ENCODE measurements at places on chromosomes 12 and 14. TPM values are rescaled to one million over a fixed set of nuclear protein-coding genes. Genes with fewer than 3 reads are reported as not detected.

Gene ZNF219
- 47.2 TPM for total RNA-seq

GRCh38 chr12:6295094-6295811, 15.2 kb upstream of the PLEKHG6 start:
- peak; percentile 74 for DNase-seq

GRCh38 chr14:54660604-54661111, 93.7 kb downstream of the SAMD4A start:
- DNase-seq, result no peak

- DNase-seq, result peak; percentile 59
Measured at GRCh38 chr14:65101631-65102440, 481 bp downstream of the MAX start.

GRCh38 chr12:50824914-50825313, 17.8 kb upstream of the TMPRSS12 start:
- no peak for DNase-seq
